ENCODE measurements at places on chromosomes 16 and 17.

DNA sequence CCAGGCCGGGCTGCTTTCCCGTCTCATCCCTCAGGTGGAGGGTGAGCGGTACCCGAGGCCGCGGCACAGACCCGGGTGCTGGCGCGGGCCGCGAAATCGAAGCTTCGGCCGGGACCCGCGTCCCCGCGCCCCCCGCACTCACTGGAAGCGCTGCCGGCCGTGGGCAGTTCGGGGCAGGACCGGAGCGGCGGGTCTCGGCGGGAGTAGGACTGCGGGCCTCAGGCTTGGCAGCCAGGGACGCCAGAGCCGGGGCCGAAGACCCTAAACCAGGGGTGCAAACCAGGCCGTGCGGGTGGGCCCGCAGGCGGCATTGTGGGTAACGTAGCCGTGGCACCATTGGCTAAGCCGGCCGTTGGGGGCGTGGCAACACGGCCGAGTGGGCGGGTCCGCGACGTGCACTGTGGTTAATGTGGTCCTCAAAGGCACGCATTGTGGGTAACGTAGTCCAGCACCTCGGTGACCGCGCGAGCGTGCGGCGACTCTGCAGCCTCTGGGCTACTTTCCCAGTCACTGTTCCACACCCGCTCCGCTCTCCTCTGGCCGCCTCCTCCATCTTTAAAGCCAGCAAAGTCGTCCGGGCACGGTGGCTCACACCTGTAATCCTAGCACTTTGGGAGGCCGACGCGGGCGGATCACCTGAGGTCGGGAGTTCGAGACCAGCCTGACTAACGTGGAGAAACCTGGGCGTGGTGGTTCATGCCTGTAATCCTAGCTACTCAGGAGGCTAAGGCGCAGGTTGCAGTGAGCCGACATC is at the start of gene ZNF500:
Gene ZNF500, minus strand, starts transcription at position 288 of the 754 bp plus-strand sequence. CDS start 1,184 bp downstream, outside the sequence.
- peak; percentile 98 for DNase-seq

- DNase-seq: no peak
These were observed 215.3 kb downstream of the HAPSTR1 start for GRCh38 chr16:9306753-9307152.

DNA sequence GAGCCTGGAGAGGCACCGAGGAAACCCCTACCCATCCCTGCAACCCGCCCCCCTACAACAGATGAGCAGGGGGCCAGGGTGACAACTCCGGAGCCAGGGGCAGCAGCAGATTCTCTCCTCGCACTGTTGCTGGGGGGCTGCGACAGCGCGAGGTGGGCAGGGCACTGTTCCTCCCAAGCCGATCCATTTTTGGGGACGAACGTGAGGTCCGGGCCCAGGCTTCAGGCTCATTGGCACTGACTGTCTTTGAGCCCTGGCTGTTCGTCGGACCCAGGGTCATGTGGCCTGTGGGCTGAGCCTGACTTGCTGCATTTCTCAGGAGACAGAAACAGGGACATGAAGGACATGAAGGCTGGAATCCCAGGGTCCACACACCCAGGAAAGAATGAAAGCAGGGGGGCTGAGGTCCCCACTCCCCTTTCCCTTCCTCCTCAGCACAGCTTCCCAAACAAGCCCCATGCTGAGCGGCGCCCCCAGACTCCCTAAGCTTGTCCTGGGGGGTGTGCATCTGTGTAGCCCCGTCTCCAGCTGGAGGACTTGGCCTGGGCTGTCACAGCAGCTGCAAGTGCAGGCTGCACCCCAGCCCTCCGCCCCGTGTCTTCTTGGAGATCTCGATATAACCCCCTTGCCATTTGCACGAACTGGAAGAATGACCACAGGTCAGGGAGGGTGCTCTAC is 18.7 kb downstream of the CEP295NL start:
- DNase-seq: no peak

GRCh38 chr17:75876190-75876937 is 2.0 kb downstream of the TRIM47 start:
- DNase-seq: peak; percentile 47

DNA sequence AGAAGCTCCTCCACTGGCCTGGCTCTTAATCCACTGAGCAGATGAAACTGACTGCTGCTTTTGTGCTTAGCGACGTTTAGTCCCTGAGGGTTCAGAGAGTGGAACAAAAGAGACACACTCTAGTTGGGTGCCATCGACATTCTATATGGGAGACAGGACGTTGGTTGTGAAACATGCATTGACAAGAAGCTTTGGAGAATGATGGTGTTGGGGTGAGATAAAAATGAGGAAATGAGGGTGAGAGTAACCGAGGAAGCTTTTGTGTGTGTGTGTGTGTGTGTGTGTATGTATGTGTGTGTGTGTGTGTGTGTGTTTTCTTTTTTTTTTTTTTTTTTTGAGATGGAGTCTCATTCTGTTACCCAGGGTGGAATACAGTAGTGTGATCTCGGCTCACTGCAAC is 89.5 kb downstream of the ABCC1 start:
- DNase-seq: no peak

- DNase-seq: no peak
These were observed 1.2 kb upstream of the BCO1 start for GRCh38 chr16:81237282-81237681.

GRCh38 chr16:22938647-22939046 is 124.7 kb downstream of the HS3ST2 start:
- DNase-seq: no peak

DNA sequence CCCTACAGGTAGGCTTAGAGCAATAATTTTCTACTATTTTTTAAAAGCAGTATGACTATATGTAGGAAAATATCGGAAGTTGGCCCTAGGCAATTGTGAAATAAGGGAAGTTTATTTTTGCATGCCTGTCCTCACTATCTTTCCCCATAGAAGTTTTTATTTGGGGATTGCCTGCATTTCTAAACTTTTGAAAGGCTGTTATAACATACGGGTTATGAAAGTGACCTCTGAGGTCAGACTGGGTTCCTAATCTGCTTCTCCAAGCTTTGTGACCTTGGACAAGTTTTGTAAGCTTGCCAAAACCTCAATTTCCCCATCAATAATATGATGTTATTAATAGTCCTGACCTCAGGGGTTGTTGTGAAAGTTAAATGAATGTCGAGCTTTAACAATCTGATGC is 67.1 kb downstream of the ARHGAP44 start:
- DNase-seq: no peak

DNA sequence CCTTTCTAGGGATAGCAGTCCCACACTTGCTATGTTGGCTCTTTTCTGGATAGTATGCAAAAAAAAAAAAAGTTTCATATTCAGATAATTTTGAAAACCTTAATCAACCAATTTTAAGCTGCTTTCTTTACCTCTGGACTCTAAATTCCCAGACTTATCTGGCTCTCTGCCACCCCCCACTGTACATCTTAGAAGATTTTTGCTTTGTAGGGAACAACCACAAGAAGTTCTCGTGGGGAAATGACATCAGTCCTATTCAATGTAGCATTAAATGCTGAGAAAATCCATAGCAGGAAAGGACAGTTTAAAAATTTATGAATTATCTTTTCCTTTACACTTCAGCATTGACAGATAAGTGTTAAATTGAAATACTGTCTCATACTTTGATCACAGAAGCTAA is 562.7 kb upstream of the HSBP1 start:
- no peak for DNase-seq

- DNase-seq: no peak
These were observed 37.5 kb upstream of the KCNJ16 start for GRCh38 chr17:70037498-70037897.

Data from stimulated activated CD8-positive, alpha-beta memory T cell treated with anti-CD3 and anti-CD28 coated beads, Interleukin-4, amount 100 ng/mL, for 24 hours (primary cell).